ENCODE measurements at places on chromosomes 12 and 14.

DNA sequence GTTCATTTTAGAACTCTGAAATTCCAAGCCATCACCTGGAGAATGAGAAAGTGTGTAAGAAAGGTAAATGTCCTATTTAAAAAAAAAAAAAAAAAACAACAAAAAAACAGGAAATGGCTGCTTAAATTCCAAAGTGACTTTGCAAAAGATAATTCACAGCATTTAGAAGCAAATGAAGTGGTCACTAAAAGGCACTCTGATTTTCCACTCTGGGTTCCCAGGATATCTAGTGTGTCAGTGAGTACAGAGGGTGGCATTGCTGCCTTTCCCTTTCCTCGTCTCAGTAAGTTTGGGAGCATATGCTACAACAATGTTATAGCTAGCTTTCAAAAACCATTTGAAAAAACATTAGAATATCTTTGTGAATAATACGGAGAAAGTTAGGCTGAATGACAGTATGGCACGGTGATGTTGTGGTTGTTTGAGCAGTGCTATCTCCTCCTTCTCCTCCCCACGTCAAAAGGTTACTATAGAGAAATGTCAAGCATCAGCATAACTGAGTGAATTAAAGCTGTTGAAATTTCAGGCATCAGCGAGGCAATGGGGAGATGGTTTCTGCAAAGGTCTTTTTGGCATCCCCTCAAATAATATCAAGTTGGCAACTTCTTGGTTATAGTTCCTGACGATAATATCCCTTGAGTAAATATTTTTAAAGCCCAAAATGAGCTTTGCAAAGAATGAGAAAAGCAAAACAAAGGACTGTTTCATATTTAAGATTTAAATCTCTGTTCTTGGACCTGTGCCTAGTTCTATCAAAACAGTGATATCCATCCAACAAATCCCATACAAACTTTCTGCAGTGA, 164.5 kb upstream of the E2F7 start:
- peak; percentile 49 for DNase-seq

- DNase-seq, result no peak
These were observed 2.0 kb upstream of the PCNX1 start for GRCh38 chr14:70905301-70905700.

- DNase-seq, result no peak
These were observed 6.6 kb downstream of the PRKAB1 start for GRCh38 chr12:119674560-119674959.

GRCh38 chr14:105071326-105071725, 6.1 kb upstream of the GPR132 start:
- DNase-seq, result no peak

DNA sequence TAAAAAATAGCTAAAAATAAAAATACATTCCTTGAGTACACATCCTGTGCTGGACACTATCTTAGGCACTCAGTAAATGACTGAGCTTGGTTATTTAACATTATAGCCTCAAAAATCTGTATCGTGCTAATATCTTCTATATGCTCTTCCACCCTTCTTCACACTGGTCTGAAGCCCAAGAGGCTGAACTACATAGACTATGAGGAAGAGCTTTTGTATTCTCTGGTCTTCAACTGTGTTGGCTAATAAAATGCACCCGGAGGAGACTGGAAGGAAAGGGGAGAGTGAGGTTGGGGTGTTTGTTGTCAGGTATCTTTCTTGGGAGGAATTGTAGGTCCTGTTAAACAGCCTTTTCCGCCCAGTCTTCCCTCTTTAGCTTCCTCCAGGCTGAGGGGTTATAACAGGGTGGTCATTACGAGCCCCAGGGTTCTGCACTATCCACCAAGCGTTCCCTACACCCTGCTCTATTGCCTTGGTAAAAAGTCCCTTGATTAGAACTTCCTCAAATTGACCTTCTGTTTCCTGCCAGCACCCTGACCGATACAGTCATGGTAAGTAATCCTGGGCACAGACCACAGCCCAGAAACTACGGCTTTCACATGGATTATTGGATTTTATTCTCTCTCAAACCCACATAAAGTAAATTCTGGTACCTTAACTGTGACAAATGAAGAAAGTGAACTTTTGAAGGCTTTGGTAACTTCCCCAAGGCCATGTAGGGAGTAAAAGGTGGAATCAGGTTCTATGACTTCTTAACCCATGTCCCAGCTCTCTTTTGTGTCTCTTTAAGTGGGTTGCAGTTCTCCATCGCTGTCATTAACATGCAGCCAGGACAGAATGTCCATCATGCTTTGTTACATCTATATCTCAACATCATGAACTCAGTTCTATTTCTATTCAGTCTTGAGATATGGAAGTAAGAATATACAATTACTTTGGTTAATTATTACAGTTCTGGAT, 71.3 kb downstream of the PTHLH start:
- DNase-seq, result no peak

GRCh38 chr14:93955850-93956481, 20.4 kb downstream of the ASB2 start:
- no peak for DNase-seq

DNA sequence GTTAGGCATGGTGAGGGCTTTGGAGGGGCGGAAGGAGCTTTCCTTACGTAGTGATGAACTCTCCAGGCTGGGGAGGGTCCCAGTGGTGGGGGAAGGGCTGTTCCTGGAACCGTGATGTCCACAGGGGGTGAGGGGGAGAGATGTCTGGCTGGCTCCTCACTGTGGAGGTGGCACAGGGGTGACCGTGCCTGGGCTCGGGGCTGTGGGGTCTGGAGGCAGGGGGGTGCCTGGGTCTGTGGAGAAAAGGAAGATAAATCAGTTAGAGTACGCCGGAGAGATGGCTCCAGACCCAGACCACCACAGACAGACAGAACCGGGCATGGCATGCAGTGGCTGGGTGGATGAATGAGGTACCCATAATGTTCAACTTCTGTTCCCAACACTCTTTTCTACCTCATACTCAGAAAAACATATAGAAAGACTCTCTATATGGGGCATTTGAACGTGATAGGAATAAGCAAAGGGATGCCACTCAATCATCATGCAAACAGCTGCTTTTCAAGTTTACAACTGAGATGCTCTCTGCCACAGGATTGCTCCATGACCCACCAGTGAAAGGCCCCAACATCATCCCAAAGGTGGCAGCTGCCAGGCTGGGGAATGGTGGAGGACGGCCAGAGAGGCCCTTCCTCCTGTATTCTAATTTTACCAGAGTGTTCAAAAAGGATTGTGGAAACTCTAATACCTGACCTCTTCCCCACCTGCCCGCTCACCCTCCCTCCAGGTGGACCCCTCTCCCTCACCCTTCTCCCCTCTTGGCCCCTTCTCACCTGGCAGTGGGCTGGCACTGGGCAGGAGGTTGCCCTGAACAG, 5.6 kb downstream of the MYL6 start:
- DNase-seq, result no peak

DNA sequence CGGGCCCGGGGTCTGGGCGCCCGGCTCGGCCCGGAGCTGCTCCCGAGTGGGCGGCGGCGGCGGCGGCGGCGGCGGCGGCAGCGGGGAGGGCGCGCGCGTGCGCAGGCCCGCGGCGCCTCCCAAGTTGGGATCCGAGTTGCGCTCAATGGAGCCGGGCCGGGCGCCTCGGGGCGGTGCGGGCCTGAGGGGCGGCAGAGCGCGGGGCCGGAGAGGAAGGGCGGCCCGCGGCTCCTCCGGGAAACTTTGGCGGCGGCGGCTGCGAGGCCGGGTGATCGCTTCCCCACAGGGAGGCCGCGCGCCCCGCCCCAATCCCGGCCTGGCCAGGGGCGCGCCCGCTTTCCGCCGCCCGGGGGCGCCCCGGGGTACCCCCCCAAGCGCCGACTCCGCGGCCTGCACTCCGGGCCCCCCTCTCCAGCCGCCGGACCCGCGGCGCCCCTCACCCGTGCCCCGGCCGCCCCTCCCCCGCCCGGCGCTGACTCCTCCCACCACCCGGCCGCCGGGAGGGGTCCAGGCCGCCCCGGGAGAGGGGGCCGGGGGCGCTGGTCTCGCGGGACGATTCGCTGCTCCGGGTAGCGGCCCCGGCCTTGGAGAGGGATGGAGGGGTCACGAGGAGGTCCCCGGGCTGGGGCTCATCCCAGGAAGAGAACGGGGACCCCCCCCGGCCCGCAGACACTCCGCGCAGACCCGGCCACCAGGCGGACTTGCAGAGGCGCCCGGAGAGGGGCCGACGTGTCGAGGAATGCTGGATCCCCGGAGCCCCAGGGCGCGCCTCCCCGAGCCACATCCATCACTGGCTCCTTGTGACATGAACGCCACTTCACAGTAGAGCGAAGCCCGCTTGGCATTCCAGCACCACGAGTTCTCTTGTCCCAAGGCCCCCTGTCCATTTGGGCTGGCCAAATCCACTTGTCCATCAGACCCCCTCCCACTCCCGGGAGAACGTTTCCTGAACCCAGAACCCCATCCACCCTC, at the start of gene RILPL1:
Gene RILPL1 (minus strand): TSS at position 48 of the 972 bp plus-strand sequence. CDS start 237 bp downstream, outside the sequence.
- DNase-seq, result peak; percentile 23

DNA sequence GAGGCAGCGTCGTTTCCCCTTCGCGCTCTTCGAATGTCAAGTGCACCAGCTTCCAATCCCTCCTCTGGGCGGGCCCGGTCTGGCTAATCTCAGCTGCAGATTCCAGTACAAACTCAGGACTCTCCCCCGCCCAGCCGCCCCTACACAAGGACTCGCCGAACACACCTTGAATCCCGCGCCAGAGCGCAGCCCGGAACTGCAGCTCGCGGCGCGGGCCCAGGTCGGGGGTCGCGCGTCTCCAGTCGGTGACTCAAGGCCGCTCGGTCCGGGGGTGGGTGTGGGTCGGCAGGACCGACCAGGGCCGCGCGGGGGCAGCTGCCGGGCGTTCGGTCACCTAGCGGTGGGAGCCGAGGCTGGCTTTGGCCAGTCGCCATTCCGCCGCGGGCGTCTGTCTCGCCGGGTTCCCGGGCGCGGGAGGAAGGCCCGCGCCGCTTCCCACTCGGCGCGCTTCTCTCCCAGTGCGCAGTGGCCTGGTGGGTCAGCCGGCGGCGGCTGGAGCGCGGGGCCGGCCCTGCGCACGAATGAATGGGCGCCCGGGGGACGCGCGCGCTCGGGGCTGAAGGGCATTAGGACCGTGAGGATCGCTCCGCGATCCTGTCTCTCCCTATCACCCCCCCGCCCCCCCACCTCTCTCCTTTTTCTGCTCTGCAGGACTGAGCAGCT, at the start of gene GALNT16:
Gene GALNT16 (plus strand): TSS at position 632 of the 663 bp plus-strand sequence. CDS start 133 bp downstream, outside the sequence.
- peak; percentile 37 for DNase-seq
